ENCODE measurements at places on chromosomes 4 and X. TPM values are rescaled to one million over a fixed set of nuclear protein-coding genes. Genes with fewer than 3 reads are reported as not detected.

DNA sequence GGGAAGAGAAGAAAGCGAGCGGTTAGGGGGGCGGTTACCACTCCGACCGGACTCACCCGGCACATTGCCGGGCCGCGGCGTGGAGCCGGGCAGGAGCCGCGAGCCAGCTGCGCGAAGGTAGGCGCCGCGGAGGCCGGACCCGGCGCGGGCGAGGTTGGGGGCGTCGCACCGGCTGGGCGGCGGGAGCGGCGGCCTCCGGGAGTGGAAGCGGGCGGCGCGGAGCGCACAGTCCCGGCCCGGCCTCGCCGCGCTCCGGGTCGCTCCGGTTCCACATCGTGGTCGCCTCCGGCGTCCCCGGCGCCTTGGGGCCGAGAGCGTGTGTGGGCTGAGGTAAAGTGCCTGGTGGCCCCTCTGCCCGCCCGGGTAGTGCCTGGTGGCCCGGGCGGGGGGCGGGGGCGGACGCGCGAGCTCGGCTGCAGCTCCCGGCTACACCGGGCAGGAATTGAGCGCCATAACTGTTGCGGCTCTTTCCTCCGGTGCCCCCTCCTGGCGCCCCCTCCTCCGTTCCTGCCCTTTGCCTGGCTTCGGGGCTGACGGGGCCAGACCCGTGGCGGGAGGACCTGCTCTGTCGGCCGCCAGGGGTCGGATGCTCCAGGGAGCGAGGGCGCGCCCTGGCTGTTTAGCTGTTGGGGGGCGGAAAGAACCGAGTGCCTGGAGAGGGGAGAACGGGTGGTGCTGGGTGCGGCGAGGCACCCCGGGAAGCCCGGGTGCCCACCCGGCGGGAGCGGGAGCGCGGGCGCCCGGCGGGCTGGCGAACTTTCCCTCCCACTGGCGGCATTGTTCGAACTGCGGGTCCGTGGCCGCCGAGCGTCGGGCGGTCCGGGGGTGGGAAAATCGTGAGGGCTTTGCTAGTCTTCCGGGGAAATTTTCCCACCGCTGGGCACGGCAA is 626 bp downstream of the JADE3 start:
- no peaks in the 10 kb centered on the region for H3K4me1 ChIP-seq
- H3K4me3 ChIP-seq: peak overlapping the region; percentile 30
- H3K36me3 ChIP-seq: no peaks in the 10 kb centered on the region

DNA sequence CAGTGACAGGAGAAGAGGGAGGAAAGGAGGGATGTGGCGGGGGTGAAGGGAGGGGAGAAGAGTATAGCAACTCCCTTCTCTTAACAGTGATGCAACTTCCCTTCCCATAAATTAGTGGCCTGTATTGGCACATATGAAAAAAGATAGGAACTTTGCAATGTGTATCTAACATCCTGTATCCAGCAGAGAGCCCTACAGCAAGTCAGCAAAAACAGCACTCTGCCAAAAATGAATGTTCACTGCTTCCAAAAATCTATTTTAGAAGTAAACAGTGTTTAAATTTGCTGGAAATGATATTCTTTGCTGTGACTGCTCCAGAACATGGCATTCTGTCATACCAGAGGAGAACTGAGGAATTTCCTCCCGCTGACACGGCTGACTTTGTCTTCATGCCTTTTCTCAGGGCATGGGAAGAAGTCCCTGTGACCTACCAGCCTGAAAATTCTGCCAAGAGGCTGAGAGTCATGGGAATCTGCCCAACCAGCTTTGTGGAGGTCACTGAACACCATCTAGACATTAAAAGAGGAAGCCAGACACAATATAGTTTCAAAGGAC is 343.4 kb upstream of the RASGEF1B start:
- H3K27ac ChIP-seq: no peak overlapping the region
- no peaks in the 10 kb centered on the region for H3K27me3 ChIP-seq
- DNase-seq: no peak
- H3K36me3 ChIP-seq: no peaks in the 10 kb centered on the region
- H3K4me1 ChIP-seq: no peaks in the 10 kb centered on the region
- no peak overlapping the region for H3K4me3 ChIP-seq

DNA sequence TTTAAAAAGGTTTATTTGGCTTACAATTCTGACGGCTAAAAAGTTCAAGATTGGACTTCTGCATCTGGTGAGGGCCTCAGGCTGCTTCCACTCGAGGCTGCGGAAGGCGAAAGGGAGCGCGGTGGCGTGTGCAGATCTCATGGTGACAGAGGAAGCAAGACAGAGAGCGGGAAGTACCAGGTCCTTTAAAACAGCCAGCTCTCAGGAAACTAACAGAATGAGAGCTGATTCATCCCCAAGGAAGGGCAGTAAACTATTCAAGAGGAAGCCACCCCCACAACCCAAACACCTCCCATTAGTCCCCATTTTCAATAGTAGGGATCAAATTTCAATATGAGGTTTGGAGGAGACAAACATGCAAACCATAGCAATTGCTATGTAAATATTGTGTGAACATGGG is 2144.2 kb upstream of the AGA start:
- H3K4me1 ChIP-seq: no peaks in the 10 kb centered on the region
- no peak for DNase-seq
- H3K36me3 ChIP-seq: no peaks in the 10 kb centered on the region
- H3K27ac ChIP-seq: no peak overlapping the region
- H3K27me3 ChIP-seq: no peaks in the 10 kb centered on the region

MAGEB10 gene
- total RNA-seq: not detected

TMSB15A gene
- 0.66 TPM for total RNA-seq
